ENCODE measurements at places on chromosomes 6 and 20.

GRCh38 chr20:40197691-40198090 lies 491.3 kb downstream of the MAFB start:
- DNase-seq, result no peak

GRCh38 chr6:153092082-153093013 lies 38.7 kb downstream of the RGS17 start:
- DNase-seq, result no peak

- no peak for DNase-seq
Observed at GRCh38 chr20:55160037-55160436, 684.6 kb downstream of the DOK5 start.

DNA sequence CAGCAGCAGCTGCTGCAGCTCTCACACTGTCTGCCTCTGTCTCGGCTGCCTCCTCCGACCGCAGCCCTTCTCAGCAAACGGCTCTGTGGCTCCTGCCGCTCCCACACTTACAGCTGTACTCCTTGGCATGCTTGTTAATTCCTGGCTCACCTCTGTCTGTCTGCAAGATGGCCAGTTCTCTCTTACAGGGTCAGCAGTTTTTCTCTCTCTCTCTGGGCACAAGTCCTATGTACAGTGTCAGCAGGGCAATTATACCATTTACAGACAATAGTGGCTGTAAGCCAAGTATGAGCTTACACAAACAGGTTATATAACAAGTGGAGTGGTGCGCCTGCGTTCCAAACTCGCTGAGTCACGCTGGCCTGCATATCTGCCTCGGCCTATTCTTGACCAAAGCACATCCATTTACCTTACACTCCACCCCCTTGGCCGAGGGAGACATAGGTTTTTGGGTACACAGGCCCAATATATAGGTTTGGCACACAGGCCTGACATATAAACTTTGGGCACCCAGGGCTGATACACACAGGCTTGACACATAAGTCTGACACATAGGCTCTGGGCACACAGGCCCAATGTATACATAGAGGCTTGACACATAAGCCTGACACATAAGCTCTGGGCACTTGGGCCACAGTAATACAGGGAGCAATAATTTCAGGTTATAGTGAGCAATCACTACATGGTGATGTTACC lies 4.4 kb downstream of the ZKSCAN3 start:
- no peak for DNase-seq

DNA sequence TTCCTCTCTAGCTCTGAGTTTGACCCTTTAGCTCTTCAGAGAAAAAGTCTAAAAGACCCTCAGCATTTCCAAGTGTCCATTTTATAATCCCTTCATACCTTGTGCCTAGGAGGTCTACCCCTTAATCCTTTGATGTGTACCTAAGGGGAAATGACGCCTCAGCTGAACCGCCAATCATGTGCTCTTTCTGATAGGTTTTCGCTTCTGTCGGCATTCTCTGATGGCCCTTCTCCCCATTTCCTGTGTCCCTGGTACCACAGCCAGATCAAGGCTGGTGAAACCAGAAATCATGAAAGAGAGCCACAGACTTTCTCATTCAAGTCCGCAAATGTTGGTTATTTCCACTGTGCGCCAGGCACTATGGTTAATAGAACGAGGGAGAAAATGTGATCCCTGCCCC lies 333.9 kb downstream of the FARS2 start:
- no peak for DNase-seq

DNA sequence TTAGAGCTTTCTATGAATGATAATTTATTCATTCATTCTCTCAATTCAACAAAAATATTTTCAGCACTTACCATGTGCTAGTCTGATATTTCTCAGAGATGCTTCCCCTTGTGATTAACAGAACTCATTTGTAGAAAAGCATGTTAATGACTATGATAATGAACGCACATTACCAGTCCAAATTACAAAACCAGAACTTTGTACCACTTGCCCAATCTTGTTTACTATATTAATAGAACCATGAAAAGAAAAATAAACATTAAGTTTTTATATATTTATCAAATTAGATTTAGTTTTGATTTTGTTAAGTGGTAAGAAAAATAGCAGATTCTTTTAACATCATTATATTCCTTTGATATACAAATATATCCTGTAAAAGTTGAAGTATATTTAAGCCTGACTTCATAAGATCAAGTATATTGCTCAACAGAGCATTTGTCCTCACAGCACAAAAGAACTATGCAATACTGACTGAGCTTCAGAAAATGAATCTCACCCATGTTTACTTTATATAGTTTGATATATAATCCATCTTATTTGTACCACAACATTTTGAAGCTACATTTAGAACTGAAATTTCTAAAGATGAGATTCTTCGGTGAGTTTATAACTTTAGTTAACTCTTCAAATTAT lies 48.9 kb downstream of the TMEM244 start:
- no peak for DNase-seq

DNA sequence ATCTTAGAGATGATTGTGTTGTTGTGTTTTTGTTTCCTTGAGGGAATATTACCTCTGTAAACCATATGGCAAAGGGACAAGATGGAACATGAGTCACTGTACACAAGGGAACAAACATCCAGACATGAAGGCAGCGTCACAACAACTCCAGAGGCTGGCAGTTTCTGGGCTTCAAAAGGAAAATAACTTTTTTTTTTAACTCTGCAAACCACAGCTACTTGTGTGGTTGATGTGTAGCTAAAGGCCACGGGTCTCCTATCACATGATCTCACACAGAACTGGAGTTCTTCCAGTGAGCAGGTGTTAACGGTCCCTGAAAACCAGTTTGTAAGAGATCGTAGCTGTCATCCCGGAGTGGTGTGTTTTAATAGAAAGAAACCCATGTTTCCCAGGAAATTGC lies 33.2 kb upstream of the HBS1L start:
- DNase-seq, result no peak

GRCh38 chr6:136723780-136724179 lies 68.5 kb downstream of the MAP3K5 start:
- DNase-seq, result no peak

GRCh38 chr20:9440892-9441291 lies 73.5 kb upstream of the LAMP5 start:
- DNase-seq, result no peak

GRCh38 chr6:168018664-168019063 lies 21.2 kb downstream of the KIF25 start:
- DNase-seq, result no peak

DNA sequence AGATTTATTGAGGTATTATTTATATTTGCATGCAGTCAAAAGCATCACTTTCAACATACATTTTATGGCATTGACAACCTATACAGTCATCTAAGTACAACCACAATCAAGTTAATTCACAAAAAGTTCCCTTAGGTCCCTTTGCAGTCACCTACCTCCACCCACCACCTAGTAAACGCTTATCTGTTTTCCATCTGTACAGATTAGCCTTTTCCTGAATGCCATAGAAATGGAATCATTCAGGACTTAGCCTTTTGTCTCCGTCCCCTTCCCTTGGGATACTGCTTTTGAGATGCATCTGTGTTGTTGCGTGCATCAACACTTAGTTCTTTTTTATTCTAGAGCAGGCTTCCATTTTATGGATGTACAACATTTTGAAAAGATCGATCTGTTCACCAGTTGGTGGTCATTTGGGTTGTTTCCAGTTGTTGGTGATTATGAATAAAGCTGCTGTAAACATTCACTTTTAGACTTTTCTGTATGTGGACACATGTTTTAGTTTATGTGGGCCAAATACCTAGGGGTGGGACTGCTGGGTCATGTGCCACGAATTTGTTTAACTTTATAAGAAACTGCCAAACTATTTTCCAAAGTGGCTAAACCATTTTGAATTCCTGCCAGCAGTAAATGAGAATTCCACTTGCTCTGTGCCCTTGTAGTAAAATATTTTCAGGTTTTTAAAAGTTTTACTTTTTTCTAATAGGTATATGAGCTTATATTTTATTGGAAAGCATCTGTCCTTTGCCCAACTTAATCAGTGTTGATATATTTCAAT lies 17.6 kb upstream of the IFNGR1 start:
- DNase-seq, result no peak

DNA sequence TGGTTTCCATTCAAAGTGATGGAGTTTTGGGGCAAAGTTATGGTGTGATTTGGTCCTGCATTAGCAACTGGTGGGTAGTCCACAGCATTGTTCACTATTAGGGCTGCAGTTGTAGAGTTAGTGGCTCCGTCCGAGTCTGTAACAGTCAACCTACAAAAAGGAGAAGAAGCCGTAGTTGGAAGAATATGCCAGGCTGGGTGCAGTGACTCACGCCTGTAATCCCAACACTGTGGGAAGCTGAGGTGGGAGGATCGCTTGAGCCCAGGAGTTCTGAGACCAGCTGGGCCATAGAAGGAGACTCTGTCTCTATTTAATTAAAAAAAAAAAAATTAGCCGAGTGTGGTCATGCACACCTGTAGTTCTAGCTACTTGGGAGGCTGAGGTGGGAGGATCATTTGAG lies 69.5 kb downstream of the KIAA0319 start:
- DNase-seq, result no peak

GRCh38 chr20:59042151-59042795 lies at the start of gene PRELID3B:
Gene PRELID3B (minus strand): TSS chr20:59042786. CDS start chr20:59042730, 56 bp downstream.
- DNase-seq, result no peak

DNA sequence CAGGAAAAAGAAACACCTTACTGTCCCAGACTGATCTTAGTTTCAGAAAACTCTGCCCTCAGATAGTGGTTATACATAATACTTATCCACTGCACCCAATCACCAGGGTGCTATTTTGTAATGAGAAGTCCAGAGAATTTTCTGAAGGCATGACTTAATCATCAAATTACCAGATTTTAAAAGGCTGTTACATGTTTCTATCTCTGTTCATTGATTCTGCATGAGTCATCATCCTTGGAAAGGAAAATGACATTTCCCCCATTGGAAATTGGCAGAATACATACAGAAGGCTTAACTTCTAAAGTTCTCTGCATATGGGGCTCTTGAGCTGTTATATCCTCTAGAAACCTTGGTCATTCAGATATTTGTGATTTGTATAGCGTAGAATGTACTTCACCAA lies 587.9 kb upstream of the FLRT3 start:
- no peak for DNase-seq

DNA sequence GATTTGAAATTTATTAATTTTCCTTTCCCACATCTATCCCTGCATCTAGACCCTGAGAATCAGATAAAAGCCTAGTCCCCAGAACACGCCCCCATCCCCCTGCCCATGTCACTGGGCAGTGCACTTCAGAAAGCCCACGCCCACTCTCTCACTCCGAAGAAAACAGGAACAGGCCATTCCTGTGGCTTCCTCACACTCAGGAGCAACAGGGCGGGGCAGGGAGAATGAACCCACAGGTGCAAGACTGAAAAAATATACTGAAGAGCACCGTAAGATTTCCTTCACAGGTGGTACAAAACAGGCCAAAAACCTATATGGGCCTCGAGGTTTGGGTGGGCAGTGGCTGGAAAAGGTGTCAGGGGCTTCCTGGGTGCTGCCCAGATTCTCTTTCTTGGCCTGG lies 3.4 kb downstream of the OXT start:
- no peak for DNase-seq

DNA sequence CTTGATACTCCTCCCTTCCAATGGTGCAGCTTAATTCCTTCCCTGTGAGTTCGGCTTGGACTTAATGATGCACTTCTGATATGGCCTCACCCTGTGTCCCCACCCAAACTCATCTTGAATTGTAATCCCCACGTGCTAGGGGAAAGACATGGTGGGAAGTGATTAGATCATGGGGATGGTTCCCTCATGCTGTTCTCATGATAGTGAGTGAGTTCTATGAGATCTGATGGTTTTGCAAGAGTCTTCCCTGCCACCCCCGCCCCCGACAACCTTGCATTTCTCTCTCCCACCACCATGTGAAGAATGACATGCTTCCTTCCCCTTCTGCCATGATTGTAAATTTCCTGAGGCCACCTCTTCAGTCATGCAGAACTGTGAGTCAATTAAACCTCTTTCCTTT lies 50.3 kb upstream of the HLA-G start:
- DNase-seq, result no peak

DNA sequence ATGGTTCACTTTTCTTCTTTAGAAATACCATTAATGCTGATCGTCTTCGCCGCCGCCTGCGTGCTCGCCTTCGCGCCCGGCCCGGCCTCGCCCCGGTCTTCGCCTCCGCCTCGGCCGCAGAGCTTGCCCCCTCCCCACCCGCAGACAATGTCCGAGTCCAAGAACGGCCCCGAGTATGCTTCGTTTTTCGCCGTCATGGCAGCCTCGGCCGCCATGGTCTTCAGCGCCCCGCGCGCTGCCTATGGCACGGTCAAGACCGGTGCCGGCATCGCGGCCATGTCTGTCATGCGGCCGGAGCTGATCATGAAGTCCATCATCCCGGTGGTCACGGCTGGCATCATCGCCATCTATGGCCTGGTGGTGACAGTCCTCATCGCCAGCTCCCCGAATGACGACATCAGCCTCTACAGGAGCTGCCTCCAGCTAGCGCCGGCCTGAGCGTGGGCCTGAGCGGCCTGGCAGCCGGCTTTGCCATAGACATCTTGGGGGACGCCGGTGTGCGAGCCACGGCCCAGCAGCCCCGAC lies 4.8 kb upstream of the PRPH2 start:
- no peak for DNase-seq

DNA sequence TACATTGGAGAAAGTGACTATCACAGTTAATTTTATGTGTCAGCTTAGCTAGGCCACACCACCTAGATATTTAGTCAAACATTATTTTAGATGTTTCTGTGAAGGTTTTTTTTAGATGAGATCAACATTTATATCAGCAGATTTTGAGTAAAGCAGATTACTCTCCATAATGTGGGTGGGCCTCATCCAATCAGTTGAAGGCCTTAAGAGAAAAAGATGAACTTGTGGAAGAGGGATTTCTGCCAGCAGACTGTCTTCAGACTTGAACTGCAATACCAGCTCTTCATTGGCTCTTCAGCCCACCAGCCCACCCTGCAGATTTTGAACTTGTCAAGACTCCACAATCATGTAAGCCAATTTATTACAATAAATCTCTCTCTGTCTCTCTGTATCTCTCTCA lies 25.1 kb upstream of the FBXO30 start:
- DNase-seq, result no peak

GRCh38 chr6:45563041-45563440 lies 185.3 kb upstream of the SUPT3H start:
- DNase-seq, result no peak

GRCh38 chr6:84052204-84052882 lies 18.8 kb downstream of the MRAP2 start:
- DNase-seq, result no peak

GRCh38 chr6:150813319-150813992 lies 52.0 kb upstream of the MTHFD1L start:
- no peak for DNase-seq

- no peak for DNase-seq
Observed at GRCh38 chr6:11632231-11632630, 94.7 kb downstream of the TMEM170B start.

DNA sequence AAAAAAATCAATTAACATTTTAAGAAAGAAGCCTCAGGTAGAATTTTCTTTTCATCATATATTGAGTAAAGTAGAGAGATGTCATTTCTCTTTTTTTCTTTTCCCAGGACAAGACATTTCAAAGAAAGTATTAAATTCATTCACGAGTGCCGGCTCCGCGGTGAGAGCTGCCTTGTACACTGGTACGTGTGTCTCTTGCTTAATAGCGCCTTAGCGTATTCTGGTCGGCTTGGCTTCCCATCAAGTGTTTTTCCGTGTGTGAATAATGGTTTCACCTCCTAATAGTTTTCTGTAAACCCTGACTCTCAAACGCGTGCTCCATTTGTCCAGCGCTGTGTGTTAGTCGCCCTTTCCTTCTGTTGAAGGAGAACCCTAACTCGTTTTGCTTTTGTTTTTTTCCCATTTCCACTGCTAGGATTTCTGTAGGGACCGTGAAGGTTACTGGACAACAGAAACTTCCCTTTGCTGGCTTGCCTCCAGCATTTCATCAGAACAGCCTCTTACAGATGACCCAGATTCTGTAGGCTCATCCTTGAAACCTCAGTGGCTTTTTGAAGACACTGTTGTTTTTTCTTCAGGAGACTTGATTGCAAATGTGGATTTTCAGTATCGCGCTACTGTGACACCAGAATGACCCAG lies 45.7 kb upstream of the IRF4 start:
- no peak for DNase-seq

All from activated CD4-positive, CD25-positive, alpha-beta regulatory T cell (primary cell).